ENCODE measurements at places on chromosomes 3 and 15.
A peak's percentile ranks its signal among the peaks of the same experiment; 100 is the strongest.

GRCh38 chr3:41033956-41034519 lies 165.3 kb upstream of the CTNNB1 start:
- no peak for DNase-seq

- no peak for DNase-seq
Observed at GRCh38 chr15:40471808-40472150, 995 bp downstream of the CHST14 start.

DNA sequence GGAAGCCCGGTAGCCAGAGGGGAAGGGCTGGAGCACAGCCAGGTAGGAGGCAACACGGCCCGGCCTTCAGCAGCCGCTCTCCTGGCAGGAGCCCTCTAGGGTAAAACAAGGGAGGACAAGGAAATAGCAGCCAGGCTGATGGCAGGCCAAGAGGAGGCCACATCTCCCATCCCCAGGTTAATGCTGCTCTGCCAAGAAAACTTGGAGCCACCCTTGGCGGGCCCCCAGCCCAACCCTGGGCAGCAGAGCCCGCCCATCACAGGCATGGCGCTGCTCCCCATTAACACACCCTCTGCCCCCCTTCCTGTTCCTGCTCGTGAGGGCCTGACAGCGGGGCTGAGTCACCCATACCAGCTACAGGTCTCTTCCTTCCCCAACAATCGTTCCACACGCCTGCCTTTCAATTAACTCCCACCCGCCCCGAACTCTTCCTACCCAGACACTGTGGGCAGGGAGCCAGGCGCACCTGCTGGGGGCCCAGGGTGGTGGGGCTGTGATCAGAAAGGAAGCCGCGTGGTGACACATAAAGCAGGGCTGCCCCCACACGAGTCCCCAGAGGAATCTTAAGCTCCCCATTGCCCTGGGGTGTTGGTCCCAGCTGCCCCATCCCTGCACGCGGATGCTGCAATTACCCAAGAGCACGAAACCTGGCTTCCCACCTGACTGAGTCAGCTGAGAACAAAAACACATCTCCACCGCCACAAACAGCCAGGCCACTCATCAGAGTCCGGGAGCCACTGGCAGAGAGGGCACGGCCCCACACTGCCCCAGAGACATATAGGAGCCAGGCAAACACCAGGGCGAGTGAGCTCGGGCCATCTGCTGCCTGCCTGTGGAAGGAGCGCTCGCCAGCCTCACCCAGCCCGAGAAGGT lies at the start of gene C15orf62:
Gene C15orf62 (plus strand): TSS at position 707 of the 873 bp plus-strand sequence. CDS start 516 bp downstream, outside the sequence.
- DNase-seq: peak; percentile 59

DNA sequence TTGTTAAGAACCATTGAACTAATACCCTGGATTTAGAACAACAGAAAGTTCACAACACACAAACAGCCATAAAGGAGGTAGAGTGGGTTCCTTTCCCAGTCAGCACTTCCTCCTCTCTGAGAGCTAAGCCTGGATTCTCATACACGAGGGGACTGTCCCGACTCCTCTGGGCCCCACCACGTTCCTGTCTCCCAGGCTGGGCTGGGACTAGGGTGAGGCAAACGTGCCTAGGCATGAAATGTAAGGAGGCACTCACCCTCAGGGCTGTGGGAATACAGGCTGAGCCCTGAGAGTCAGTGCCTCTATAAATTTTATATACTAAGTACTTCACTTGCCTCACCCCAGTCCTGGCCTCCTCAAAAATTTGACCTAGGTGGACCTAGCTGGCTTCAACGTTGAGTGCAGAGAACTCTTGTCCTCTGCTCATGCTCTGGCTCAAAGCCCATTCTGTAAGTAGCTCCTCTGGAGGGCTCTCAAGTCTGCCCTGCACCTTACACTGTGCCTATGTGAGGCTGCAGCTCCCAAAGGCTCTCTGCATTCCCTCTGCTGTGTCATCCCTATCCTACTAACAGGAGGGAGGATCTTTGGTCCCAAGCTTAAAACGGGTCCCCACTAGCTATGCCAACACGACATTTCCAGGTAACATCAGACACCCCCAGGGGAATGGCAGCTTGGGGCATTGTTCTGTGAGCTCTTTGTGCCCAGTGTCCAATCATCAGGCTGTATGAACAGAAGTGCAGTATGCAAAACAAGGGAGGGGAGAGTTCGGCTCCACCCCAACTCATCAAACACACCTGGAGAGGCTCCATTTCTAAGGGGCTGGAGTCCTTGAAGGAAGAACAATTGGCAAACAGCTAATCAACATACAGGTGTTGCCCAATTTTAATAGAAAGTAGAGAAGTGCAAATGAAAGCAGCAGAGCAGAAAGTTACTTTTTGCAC lies 233.2 kb downstream of the RPLP1 start:
- peak; percentile 18 for DNase-seq

DNA sequence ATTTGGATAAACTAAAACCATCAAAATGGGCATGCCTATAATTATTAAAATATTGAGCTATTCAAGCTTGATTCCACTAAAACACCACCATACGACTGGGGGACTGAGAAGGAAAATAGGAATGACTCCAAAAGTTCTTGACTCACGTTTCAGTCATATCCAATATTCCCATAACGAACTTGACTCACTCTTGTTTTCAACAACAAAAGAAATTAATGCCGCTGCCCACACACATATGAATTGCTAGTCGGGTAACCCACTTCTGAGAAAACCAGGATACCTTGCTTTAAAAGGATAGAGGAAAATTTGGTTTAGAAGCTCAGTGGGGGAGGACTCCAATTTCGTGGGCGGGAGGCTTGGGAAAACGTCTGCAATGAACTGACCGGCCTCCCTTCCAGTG lies 5.2 kb downstream of the HTR3C start:
- DNase-seq: no peak

Data from CD14-positive monocyte (primary cell).